Mucosa of gallbladder (tissue), 1 donor: ENCODE measurements at places on chromosomes 5 and 9.

- no peak for DNase-seq
These were observed 10.3 kb upstream of the RGMB start for GRCh38 chr5:98763001-98763630.

GRCh38 chr9:72950875-72951442 is 1.9 kb downstream of the ALDH1A1 start:
- no peak for DNase-seq

- no peak for DNase-seq
These were observed 27.4 kb downstream of the PDE6A start for GRCh38 chr5:149917073-149917676.

- no peak for DNase-seq
These were observed 98.9 kb upstream of the FCN2 start for GRCh38 chr9:134781591-134782302.

DNA sequence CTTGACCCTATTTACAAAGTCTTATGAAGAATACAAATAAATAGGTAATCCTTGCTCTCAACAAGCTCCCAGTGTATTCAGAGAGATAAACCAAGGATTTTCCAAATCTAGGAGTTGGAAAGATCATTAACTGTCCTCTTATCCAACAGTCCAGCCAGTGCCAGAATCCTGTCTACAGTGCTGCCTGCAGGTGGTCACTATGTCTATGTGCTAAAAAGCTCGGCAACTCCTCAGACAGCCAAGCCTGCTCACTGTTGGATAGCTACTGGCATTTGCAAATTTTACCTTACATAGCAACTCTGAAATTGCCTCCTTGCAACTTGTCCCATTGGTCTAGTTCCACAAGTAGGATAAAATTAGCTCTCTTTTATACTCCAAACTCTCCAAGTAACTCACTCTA is 187.4 kb downstream of the DCP2 start:
- no peak for DNase-seq

- no peak for DNase-seq
These were observed 121.3 kb downstream of the RASGRF2 start for GRCh38 chr5:81081461-81081835.

DNA sequence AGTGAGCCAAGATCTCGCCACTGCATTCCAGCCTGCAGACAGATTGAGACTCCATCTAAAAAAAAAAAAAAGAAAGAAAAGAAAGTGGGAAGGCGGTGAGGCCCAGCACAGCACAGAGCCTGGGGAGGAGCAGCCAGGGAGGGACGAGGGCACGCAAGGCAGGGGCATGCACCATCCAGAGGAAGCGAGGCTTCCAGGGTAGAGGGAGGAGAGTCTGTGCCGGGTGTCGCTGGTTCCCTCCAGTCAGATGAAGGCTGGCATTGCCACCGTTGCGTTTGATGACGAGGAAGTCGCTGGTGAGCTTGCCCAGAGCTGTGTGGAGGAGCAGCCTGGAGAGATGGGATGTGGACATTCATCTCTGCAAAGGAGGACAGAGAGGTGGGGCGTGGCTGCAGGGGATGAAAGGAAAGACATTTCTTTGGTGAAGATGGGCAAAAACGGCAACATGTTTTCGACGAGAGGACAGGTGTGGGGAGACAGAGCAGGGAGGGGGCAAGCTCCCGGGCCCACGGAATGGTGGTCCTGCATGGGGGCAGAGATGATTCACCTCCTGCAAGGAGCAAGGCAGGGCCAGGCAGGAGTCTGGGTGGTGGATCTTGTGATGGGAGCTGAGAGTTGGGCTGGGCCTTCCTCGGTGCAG is 18.6 kb upstream of the OLFM1 start:
- DNase-seq, result no peak

DNA sequence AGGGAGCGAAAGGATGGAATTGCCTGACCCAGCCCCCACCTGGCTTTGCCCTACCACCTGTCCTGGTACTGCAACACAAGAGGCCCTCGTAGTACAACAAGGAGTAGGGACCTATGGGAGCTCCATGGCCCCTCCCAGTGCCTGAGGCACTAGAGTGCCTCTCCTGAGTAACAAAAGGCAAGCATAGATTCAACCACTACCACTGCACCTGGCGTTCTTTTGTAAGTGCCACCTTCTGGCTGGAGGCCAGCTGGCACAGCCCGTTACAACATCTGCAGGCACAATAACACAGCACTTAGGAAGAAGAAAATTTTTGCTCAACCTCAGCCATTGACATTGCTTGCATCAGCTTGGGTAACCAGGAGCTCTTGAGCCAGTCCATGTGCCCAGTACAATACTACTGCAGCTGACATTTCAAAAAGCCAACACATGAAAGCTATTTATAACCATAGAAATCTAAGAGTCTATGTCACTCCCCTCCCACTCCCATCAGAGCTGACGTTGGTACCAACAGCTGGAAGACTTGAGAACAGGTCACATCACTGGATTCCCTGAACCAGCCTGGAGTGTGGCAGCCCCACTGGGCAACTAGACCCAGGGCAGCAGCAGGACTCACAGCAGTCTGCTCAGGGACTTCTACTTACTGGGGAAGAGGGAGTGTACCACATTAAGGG is 17.7 kb upstream of the FAM174A start:
- DNase-seq, result no peak

DNA sequence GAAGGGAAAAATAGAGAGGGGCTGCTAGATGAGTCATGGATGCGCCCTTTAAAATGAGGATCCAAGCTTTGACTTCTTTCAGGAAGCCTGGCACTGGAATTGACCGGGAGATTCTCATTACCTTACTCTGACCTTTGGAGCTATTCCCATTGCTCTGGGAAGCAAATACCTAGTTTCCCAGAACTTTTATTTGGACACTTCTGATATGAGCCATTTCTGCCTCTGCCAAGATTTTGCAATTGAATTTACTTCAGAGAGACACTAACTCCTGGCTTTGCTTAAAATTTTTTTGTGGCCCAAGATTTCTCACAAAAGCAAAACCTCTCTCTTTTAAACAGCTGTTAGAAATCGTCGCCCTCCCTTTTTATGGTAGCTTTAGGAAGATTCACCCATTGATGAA is 15.7 kb upstream of the AGXT2 start:
- DNase-seq, result no peak

DNA sequence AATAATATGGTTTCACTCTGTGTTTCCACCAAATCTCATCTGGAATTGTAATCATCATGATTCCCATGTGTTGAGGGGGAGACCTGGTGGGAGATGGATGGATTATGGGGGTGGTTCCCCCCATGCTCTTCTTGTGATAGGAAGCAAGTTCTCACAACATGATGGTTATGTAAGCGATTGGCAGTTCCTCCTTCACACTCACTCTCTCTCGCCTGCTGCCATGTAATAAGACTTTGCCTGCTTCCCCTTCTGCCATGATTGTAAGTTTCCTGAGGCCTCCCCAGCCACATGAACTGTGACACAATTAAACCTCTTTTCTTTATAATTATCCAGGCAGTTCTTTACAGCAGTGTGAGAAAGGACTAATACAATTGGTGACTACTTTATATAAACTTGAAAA is 48.4 kb downstream of the PTBP3 start:
- DNase-seq, result no peak

DNA sequence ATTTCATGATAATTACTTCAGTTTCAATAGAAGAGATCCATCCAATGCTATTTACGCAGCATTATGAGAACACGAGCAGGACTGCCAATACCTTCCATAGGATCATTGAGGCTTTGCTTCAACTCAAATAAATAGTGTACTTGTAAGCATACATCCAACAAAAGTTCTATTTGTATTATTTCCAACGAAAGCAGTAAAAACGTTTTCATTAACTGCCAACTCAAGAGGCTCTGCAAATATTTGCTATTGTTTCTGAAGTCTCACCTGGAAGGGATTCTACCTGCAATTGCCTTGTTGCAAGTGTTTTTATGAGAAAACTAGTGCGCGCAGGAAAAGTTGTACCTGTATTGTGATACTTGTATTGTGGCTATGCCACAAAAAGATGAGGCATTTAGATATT is 11.0 kb upstream of the GNPDA1 start:
- DNase-seq, result no peak

DNA sequence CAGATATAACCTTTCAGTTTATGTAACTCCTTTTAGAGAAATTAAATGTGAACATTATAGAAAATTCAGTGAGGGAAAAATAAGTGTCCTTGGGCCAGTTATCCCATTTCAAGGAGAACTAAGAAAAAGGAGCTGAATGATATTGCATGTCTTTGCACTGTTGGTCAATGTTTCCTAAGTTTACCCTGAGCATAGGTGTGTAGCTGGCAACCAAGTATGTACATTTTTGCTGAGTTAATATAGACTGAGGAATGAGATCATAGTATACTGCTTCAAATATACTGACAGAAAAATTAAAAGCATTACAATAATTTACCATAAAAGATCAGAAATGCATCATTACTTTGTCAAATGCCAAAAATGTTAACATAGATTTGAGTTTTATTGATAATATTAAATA is 2128.7 kb upstream of the C9orf72 start:
- DNase-seq, result no peak

DNA sequence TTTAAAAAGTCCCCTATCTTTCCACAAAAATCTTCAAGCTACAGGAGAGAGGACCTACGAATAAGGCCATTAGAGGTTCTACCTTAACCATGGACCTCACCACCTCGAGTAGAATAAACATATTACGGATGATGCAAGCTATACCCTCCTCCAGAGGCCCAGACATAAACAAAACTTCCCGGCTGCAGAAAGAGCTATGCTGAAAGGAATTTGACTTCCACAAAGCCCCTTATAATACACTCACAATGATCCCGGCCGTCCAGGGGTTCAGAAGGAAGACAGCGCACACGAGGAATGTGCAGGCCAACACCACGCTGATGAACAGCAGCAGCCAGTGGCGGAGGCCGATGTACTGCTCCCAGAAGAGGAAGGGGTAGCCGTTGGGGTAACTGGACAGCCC is 59.0 kb downstream of the PTCH1 start:
- DNase-seq, result no peak

DNA sequence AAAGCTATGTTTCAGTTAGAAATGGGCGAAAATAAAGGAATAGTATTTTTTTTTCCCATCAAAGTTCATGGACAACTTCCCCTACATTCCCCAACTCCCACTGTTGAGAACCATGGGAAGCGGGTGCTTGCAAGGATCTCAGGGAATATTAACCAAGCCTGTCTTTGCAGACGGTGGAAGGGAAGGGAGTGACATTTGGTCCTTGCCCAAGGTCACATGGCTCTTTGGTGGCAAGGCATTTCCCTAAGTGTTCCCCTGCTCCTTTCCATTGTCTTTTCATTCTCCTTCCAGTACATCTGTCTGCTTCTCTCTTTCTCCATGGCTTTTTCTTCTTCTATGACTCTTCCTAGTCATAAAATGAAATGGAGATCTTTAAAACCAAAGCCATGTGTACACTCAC is 19.0 kb downstream of the C9orf57 start:
- DNase-seq, result no peak

DNA sequence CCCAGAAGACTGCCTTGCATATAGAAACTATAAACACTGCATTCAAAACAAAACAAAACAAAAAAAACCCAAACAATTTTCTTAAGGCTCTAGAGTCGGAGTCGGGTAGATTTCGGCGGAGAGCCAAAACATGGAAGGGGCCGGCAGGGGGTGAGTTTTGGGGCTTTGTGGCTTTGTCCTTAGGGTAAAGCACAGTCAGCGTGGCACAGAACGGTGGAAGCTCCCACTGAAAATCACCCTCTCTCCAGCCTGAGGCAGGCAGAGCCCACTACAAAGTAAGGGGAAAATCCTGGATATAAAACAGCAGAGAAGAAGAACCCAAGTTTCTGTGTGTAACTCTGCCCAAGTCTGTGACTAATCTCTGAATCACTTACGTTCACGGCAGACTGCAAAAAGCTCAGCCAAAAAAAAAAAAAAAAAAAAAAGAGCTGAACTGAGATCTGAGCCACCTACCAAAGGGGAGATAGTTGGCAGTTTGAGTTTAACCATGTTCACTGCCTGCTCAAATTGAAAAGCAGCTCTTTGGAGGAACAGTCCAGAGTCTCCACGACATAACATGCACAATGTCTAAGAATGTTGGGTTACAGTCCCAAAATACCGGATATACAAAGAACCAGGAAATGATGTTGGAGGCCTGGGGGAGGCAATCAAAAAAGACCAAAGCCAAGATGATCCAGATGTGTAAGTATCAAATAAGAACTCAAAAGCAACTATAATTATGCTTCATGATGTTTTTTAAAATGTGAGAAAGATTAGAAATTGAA is 26.6 kb upstream of the OR2K2 start:
- DNase-seq, result no peak

- DNase-seq, result peak; percentile 55
These were observed 162.2 kb downstream of the SREK1 start for GRCh38 chr5:66306105-66306843.

GRCh38 chr5:179912951-179913350 is 5.3 kb upstream of the TBC1D9B start:
- peak; percentile 23 for DNase-seq

DNA sequence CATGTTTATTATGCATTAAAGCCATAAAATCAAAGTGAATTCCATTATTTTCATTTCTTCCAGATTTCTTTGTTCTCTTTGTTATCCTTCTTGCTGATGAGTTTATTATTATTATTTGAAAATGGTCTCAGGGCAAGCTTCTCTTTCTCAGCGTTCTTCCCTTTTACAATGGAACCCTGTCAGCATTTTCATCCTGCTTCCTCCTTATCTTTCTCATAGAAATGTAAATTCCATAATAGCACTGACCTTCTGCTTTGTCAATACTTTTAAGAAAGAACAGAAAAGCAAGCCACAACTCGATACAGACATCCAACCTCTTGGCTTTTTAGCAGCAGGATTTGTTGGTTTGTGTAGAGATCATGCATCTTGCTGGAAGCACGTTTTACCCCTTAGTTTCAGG is 114.0 kb upstream of the BASP1 start:
- DNase-seq, result no peak

- DNase-seq, result no peak
These were observed 429.9 kb downstream of the GABRG2 start for GRCh38 chr5:162497455-162497854.

DNA sequence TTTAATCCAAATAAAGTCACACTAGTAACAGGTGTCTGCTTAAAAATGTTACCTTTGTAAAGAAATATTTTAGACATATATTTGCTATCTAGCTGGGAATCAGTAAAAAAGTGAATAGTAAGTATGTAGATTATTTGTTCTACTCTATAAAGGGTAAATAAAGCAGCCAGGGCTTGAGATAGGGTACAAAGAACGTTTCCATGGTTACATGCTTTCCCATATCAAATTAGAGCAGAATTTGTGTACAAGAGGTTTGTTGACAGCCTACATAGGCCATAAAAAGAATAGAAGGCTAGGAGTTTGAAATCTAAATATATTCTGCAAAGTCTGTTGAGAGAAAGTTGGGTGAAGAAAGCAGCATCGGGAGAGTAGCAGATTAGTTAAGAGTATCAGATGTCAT is 160.9 kb upstream of the POU5F2 start:
- DNase-seq, result no peak

DNA sequence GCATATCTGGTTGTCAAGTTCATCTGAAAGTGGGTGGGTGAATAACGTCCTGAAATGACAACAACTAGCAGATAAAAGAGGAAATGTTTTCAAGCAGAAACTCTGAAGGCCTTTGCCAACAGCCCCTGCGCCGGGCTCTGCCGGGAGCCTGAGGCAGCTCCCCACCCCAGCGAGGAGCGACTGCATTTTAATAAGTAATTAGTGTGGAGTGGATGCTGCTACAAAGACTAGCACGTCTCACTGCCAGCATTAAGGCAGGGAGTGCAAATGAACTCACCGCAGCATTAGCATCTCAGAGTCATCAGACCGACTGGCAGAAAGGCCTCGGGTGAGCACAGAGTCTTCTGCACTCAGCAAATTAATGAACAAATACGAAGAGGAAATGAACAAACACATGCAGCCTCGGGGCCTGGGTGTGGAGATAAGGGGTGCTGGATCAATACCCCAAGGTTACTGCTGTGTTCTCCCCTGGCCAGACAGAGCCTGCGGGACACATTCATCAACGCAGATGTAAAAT is 63.8 kb downstream of the VAV2 start:
- DNase-seq, result peak; percentile 70

- DNase-seq, result no peak
These were observed 67.1 kb upstream of the HSPB3 start for GRCh38 chr5:54388409-54388808.
